ENCODE measurements at places on chromosomes 4 and X.

DNA sequence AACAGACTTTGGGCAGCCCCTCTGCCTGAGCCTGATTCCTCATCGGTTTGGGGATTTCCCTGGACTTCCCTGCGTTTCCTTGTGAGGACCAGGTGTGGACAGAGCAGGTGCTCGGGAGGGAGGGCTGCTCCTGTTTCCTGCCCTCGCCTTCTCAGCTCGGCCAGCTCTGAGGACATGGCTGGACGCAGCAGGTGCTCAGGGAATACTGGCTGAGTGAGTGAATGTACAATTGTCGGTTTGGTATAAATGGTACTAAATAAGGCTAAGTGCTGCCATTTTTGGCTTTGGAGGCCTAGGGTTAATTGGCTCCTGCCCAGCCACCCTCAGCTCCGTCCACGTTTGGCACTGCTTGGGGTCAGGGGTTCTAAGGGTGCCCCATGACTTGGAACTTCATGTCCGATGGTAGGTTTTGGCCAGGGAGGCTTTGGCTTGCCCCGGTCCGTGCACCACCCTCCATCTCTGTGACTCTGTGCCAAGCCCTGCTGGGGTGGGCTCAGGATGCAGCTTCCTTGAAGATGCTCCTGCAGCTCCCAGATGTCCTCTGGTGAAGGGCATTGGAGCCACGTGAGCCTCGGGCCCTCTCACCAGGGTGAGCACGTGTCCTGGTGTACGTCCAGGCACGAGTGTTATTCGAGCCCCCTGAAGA, 45.0 kb upstream of the NKX1-1 start:
- no peak for DNase-seq

GRCh38 chr4:141543706-141544105, 92.7 kb upstream of the IL15 start:
- DNase-seq, result no peak

GRCh38 chr4:153084980-153085630, 119.1 kb upstream of the TRIM2 start:
- DNase-seq, result peak; percentile 9

DNA sequence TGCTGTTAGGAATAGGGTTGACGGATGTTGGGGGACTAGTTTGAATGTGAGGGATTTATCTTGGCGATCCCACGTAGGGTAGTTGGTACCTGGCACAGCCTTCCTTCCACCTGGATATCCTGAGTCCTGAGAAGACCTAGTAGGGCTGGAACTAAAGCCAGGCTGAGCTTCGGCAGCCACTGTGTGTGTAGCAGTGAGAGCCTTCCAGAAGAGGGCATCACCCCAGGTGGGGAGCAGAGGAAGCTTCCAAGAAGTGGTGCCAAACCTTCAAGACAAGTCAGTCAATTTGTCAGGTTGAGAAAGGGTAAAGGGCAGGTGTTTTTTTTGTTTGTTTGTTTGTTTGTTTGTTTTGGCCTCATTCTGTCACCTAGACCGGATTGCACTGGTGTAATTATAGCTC, 1.2 kb upstream of the FGFBP2 start:
- DNase-seq, result no peak

GRCh38 chrX:15344106-15344505, 8.8 kb upstream of the PIGA start:
- no peak for DNase-seq

- no peak for DNase-seq
These were observed 163.3 kb upstream of the CTSO start for GRCh38 chr4:156116991-156117390.

- DNase-seq, result no peak
These were observed 1.5 kb upstream of the MSX1 start for GRCh38 chr4:4857809-4858508.

DNA sequence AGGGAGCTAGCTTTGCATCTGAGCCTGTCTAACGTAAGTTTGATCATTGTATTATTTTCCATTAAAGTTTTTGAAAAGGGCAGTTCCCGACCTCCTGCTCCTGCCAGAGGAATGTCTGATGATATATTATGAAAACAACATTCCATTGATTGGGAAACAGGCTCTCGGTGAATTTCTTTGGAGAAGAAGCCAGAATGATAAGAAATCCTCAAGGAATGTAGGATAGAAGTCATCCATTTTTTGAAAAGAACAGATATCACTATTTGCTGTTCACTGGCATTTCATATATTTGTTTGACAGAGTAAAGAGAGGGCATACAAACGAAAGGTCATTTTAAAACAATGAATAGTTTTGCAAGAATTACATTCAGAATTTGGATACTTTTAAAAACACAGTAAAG, 781.0 kb upstream of the HTR2C start:
- DNase-seq, result no peak

- DNase-seq, result peak; percentile 1
These were observed 816.4 kb upstream of the FRG1 start for GRCh38 chr4:189124149-189124758.

GRCh38 chr4:1748465-1748995, 27.2 kb downstream of the TACC3 start:
- DNase-seq, result no peak

DNA sequence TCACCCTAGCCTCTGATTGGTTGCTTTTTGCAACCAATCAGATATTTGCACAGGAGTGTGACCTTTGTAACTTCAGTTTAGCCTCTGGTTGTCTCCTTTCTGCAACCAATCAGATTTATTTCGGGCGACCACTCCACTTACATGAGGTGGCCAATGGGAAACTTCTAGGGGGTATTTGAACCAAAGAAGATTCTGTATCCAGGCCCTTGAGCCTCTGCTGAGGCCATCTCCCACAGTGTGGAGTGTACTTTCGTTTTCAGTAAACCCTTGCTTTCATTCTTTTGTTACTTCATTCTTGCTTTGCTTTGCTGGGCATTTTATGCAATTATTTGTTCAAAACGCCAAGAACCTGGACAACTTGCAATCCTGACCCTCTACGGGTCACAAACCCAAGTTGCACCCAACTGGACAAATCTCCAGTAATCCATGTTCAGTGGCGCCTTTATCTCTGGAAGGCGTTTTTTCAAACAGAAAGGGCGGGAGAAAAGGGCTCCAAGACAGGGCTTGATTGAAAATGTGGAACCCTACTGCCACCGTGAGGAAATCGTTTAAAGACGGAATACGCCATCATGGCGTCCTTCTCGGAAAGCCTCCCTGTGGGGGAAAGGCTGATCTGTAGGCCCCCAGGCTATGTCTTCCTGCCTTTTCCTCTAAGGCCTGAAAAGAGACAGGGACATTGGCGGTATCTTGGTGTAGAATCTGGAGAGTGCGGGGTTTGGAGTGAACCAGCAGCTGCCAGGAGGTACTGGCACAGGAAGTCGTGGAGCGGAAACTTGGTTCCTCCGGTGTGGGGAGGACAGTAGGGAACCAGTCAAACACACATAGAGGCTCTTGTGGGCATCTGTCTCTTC, 184.6 kb downstream of the OR13H1 start:
- DNase-seq, result peak; percentile 55

- DNase-seq, result peak; percentile 16
These were observed 108.7 kb upstream of the ATP6AP2 start for GRCh38 chrX:40471965-40472648.

DNA sequence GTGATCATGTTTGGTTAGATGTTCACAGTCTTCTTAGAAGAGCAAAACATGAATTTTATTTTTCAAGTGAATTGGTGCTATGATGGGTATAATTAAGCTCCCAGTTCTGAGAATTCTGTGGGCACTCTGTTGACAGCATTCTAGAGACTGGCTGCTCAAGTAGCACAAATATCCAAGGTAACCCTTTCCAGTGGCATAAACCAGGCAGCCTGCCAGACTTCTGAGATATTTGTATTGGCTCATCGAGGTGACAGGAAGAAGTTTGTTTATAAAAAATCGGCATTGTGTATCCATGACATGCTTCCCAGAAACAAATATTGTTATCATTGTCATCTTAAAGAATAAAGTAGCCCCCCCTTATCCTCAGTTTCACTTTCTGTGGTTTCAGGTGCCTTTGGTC, 28.3 kb downstream of the LANCL3 start:
- DNase-seq, result no peak

DNA sequence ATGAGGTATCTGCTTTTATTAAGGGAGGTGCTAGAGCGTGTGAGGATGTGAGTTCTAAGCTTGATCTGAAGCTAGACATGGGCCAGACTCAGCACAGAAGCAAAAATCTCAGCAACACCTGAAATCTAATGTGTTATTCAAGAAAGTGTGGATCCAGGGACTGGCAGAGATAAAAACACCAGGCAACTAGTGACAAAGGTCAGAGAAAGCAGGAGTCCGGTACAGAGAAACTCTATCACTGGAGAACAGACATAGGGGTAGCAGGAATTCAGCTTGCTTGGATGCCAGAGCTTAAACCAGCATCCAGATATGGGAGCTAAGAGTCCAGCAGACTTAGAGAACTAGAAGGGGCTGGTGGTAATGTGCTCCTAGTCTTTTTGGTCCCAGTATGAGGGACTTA, 34.0 kb downstream of the VCX start:
- DNase-seq, result no peak

DNA sequence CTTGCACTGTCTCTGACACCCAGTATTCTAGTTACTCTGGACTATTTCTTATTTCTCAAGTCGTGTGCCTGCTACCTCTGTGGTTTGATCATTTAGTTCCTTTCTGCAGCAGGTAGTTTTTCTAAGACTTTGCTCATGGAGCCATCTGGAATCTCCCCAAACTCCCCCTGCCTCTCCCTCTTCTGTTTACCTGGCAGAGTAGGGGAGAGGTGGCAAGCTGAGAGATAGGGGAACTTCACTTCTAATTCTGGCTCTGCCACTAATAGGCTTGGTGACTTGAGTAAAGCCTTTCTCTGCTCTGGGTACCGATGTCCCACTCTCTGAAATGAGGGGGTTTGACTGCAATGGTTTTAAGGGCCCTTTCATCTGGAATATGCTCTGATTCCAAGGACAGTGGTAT, 141.3 kb downstream of the CPEB2 start:
- DNase-seq, result no peak

DNA sequence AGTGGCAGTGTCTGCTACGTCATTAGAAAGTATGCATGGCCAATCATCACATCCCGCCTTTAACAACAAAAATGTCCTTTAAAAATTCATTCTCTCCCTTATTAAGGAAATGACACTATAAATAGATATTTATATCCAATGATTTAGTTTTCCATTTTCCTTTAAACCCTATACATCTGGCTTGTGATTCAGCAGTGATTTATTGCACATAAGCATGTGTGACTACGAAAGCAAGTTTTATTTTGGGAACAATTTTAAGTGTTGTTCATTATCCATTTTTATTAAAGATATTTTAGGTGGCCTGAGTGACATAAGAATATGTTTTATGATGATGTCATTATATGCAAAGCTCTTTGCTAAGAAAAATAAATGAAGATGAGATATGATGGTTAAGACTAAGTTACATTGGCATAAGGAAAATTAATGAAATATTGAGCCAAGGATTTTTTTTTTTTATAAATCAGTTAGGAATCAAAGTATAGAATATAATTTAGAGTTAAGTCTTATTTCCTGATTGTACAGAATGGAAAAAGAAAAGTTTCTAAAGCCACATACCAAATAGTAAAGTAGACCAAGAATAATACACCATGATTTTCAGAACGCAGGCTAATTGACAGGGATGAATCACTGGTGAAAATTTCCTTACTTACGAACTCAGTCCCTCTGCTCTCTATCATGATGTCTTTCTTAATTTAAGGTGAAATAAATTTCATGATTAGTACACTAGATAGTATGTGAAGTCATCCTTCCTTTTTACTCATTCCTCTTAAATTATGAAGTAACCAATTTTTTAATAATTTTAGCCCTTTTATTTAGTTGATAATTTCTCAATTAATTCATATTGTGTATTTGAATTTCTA, 822.4 kb downstream of the FAT4 start:
- DNase-seq, result no peak

DNA sequence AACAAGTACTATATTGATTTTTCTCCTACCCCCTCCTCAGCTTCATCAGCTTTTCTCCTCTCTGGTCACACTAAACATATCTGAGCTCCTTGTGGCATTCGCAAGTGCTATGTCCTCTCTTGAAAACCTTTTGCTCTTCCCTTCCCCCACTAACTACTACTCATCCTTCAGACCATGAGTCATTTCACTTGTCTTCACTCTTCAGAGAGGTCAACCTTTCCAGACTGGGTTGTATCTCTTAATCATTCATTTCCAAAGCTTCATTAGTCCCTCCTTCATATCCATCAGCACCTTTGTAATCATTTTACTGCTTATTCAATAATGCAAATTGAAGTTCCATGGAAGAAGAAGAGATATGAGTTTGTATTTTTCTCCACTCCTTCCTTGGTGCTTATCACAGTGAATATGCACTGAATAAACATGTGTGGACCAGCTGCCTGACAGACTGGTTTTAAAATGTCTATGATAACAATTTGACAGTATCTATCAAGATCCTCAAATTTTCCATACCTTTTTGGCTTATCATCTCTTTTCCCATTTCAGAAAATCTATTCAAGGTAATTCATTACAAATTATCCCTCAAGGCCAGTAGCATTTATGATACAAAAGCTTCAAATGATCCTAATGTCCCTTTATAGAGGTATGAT, 28.4 kb downstream of the DDX60L start:
- DNase-seq, result no peak

- no peak for DNase-seq
These were observed 41.8 kb downstream of the INTS12 start for GRCh38 chr4:105666693-105667092.

DNA sequence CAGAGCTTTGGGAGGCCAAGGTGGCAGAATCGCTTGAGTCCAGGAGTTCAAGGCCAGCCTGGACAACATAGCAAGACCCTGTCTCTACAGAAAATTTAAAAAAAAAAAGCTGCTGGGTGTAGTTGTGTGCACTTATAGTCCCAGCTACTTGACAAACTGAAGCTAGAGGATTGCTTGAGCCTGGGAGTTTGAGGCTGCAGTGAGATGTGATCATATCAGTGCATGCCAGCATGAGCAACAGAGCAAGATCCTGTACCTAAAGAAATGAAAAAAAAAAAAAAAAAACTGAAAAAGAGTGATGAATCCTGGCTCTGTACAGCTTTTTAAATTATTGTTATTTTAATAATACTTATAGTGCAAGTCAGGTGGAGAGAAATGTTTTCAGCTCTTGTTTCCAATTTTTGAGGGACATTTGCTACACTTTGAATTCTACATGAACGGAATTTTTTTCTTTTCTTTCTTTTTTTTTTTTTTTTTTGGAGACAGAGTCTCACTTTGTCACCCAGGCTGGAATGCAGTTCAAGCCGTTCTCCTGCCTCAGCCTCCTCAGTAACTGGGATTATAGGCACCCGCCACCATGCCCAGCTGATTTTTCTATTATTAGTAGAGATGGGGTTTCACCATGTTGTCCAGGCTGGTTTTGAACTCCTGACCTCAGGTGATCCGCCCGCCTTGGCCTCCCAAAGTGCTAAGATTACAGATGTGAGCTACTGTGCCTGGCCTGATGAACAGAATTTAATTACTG, 215.6 kb downstream of the FSTL5 start:
- no peak for DNase-seq

All from GM04503 (cell line).